ENCODE measurements at places on chromosomes 7 and 10.
A peak's percentile ranks its signal among the peaks of the same experiment; 100 is the strongest.

DNA sequence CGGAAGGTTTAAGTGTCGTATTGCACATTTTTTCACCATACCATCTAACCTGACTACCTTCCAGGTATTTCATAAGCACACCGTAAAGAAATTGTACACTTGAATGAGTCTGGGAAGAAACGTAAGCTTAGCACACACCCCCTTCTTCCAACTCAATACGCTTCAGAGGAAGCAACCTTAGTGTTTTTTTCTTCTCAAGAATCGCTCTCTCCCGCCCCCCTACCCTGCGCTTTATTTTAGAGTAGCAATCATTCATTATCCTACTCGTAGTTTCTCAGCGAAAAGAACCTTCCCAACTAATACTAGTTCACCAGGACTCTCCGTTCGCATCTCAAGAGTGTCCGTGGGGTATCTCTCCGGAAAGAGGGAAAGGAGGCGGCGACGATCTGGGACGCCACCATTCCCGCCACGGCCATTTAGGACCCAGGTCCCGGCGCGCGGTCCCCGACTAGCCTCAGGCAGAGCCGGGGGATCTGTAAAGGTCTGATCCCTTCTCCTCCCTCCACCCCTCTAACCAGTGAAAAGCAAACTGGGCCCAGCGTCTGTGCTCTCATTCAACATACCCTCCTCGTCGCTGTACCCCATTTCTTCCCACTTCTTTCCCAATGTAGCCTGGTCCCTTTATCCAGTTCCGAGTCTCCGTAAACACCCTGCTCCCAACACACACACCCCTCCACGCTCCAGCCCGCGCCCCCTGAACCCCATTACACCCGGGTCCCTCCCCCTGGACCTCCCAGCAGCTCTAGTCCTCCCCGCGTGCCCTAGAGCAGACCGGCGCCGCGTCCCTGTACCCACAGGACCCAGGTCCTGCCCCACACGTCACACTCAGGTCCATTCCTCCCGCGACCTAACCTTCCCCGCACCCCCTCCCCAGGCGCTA, 16.0 kb downstream of the MYOZ1 start:
- no peaks in the 10 kb centered on the region for H3K27me3 ChIP-seq
- H3K27ac ChIP-seq, result peak overlapping the region; percentile 98
- H3K4me3 ChIP-seq, result peak overlapping the region; percentile 99
- peaks cover 12% of the 10 kb centered on the region for H3K36me3 ChIP-seq

GRCh38 chr7:150902078-150903033, 50.0 kb downstream of the AOC1 start:
- no peak overlapping the region for H3K4me3 ChIP-seq
- no peak overlapping the region for H3K27ac ChIP-seq
- no peaks in the 10 kb centered on the region for H3K36me3 ChIP-seq
- no peak for DNase-seq
- H3K4me1 ChIP-seq, result peaks cover 20% of the 10 kb centered on the region

- H3K4me1 ChIP-seq, result peaks cover 52% of the 10 kb centered on the region
- no peak overlapping the region for H3K4me3 ChIP-seq
Measured at GRCh38 chr10:33152146-33152545, 182.3 kb downstream of the NRP1 start.

DNA sequence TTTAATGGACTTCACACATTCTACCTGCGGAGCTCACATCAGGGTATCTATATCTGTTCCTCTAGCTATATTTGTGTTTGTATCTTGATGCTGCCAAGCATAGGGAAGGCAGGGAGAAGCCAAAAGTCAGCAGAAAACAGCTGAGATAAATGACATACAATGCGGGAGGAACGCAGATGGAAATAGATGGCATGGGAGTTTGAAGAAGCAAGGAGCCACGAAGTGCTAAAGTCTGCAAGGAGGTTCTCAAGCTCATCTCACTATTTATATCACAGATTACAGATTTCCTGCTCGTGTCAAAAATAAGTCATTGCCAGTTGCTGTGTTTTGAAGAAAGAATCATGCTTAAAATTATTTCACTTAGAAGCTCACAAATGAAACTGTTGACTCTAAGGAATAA, 180.5 kb downstream of the DPP6 start:
- H3K27me3 ChIP-seq, result no peaks in the 10 kb centered on the region
- no peak overlapping the region for H3K4me3 ChIP-seq
- H3K36me3 ChIP-seq, result no peaks in the 10 kb centered on the region
- H3K4me1 ChIP-seq, result no peaks in the 10 kb centered on the region

- no peaks in the 10 kb centered on the region for H3K27me3 ChIP-seq
- no peak for DNase-seq
- no peak overlapping the region for H3K4me3 ChIP-seq
- H3K27ac ChIP-seq, result no peak overlapping the region
- H3K4me1 ChIP-seq, result no peaks in the 10 kb centered on the region
Measured at GRCh38 chr7:113289140-113289740, 170.9 kb upstream of the SMIM30 start.

DNA sequence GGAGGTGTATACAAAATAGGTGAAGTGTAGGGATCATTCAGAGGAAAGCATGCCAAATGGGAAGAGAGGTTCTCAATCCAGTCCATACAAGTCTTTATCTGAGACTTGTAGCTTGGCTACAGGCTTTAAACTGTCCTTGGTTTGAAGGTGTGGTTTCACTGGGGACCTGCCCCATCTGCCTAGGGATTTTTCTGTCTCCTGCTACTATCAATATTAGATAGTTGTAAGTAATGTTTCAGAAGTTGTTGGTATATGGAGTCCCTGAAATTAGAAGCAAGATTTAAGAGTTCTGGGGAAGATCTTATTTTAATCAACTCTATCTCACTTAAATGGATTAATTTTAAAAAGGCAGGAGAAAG, 100.9 kb downstream of the ANKRD7 start:
- no peaks in the 10 kb centered on the region for H3K4me1 ChIP-seq
- no peak overlapping the region for H3K27ac ChIP-seq
- no peak for DNase-seq
- H3K4me3 ChIP-seq, result no peak overlapping the region
- H3K27me3 ChIP-seq, result peaks cover 3% of the 10 kb centered on the region

DNA sequence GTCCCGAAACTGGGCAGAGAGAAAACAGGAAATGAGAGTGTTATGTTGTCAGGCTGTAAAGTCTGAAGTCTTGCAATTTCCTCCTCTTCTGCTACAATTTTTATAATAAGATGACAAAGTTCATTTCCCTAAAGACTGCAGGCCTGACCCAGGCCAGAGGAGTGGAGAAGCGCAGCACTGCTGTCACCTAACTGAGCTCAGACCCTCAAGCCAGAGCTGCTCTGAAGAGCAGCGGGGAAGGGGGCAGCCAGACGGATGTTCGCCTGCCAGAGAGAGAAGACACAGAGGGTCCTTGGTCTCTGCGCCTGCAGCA, 12.6 kb upstream of the AOAH start:
- H3K27ac ChIP-seq, result peak overlapping the region; percentile 84
- no peaks in the 10 kb centered on the region for H3K36me3 ChIP-seq
- peaks cover 23% of the 10 kb centered on the region for H3K4me1 ChIP-seq
- H3K27me3 ChIP-seq, result no peaks in the 10 kb centered on the region
- peak overlapping the region; percentile 45 for H3K4me3 ChIP-seq

- H3K4me3 ChIP-seq, result no peak overlapping the region
- no peak overlapping the region for H3K27ac ChIP-seq
- no peaks in the 10 kb centered on the region for H3K4me1 ChIP-seq
- no peaks in the 10 kb centered on the region for H3K36me3 ChIP-seq
- H3K27me3 ChIP-seq, result no peaks in the 10 kb centered on the region
- no peak for DNase-seq
Measured at GRCh38 chr10:66782144-66782543, 143.7 kb upstream of the LRRTM3 start.

- H3K27me3 ChIP-seq, result peaks cover 45% of the 10 kb centered on the region
- peak within 1 kb of the TSS; percentile 88 for H3K4me3 ChIP-seq
- no peak within 1 kb of the TSS for H3K27ac ChIP-seq
- H3K4me1 ChIP-seq, result peaks cover 12% of the 10 kb centered on the region
Measured at GRCh38 chr7:138981332-138982203, at the start of gene KIAA1549. Gene KIAA1549, minus strand, starts transcription at chr7:138981389. Its CDS starts 120 bp downstream, at chr7:138981269.

GRCh38 chr10:31929261-31930022, 811 bp upstream of the ARHGAP12 start:
- DNase-seq, result peak; percentile 59
- H3K4me1 ChIP-seq, result peaks cover 38% of the 10 kb centered on the region
- no peaks in the 10 kb centered on the region for H3K27me3 ChIP-seq

GRCh38 chr10:68792115-68792514, 35.2 kb upstream of the STOX1 start:
- no peak overlapping the region for H3K4me3 ChIP-seq
- H3K27me3 ChIP-seq, result no peaks in the 10 kb centered on the region
- DNase-seq, result no peak
- no peaks in the 10 kb centered on the region for H3K4me1 ChIP-seq
- peaks cover 64% of the 10 kb centered on the region for H3K36me3 ChIP-seq

GRCh38 chr7:94228223-94228622, 166.5 kb upstream of the COL1A2 start:
- peaks cover 3% of the 10 kb centered on the region for H3K27me3 ChIP-seq
- no peaks in the 10 kb centered on the region for H3K36me3 ChIP-seq
- no peak overlapping the region for H3K27ac ChIP-seq
- DNase-seq, result no peak
- no peak overlapping the region for H3K4me3 ChIP-seq

- H3K4me3 ChIP-seq, result no peak overlapping the region
- H3K27me3 ChIP-seq, result no peaks in the 10 kb centered on the region
- no peaks in the 10 kb centered on the region for H3K4me1 ChIP-seq
- H3K36me3 ChIP-seq, result no peaks in the 10 kb centered on the region
- no peak for DNase-seq
Measured at GRCh38 chr7:115135146-115135545, 213.3 kb downstream of the MDFIC start.

DNA sequence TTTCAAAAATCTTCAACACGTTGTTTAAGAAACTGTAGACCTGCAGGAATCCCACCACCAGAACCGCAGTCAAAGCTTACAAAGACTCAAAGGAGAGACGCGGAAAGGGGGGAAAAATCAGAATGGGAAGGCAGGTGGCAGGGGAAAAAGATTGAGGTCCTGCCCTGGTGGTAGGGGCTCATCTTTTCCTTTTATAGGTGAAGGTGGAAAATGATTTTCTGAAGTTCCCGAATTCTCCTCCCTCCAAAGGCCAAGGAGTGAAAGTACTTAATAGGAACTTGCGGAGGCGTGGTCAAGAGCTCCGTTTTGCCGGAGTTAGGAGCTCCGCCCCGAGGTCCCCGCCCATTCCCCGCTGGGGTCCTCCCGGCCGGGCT, 724 bp downstream of the BBIP1 start:
- peak overlapping the region; percentile 99 for H3K27ac ChIP-seq
- H3K4me3 ChIP-seq, result peak overlapping the region; percentile 99
- DNase-seq, result no peak
- no peaks in the 10 kb centered on the region for H3K27me3 ChIP-seq

DNA sequence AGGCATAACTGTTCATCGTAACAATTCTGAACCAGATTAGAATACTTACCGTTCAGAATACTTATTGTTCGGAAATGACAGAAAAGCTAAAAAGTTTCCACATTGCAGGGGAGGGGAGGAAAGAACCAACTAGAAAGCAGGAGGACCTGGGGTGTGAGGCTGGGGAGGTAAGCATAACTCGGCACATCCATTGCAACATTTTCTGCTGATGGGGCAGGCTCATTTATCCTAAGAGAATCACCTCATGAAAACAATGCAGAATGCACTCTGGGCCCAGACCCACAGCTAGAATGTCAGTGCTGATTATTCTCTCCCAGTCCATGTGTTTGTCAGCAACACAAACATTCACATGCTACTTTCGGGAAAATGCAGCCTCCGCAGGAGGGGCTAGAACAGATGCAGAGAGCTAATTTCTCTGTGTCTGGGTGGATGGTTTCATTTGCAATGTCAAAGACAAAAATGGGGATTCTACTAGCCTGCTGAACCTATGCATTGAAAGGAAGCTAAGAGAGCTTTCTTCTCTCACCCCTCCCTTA, 9.6 kb downstream of the DNMBP start:
- no peak for DNase-seq
- no peak overlapping the region for H3K27ac ChIP-seq
- no peak overlapping the region for H3K4me3 ChIP-seq
- H3K36me3 ChIP-seq, result peaks cover 13% of the 10 kb centered on the region

GRCh38 chr7:95088536-95089215, 181.3 kb downstream of the PPP1R9A start:
- H3K4me3 ChIP-seq, result no peak overlapping the region
- DNase-seq, result no peak
- H3K27ac ChIP-seq, result no peak overlapping the region
- H3K27me3 ChIP-seq, result no peaks in the 10 kb centered on the region

GRCh38 chr7:76016191-76016947, 22.0 kb upstream of the TMEM120A start:
- no peaks in the 10 kb centered on the region for H3K27me3 ChIP-seq
- H3K4me1 ChIP-seq, result peaks cover 18% of the 10 kb centered on the region
- H3K4me3 ChIP-seq, result no peak overlapping the region
- H3K27ac ChIP-seq, result no peak overlapping the region
- H3K36me3 ChIP-seq, result peaks cover 44% of the 10 kb centered on the region

DNA sequence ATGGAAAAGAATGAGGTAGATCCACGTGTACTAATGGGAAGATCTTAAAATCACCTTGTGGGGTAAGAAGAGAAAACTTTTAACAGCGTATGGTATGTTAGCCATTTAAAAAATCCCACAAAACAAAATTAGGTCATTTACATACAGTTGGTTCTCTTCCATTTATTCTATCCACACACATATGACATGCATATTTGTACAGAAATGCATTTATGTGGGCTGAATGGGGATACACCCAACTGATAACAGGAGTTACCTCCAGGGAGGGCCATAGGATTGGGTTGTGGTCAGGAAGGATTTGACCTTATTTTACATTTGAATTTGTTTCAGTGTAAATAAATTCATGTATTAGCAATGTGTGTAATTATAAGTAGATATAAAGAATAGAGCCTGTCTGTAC, 71.5 kb downstream of the MCMBP start:
- H3K4me1 ChIP-seq, result peaks cover 21% of the 10 kb centered on the region
- DNase-seq, result no peak
- H3K27me3 ChIP-seq, result no peaks in the 10 kb centered on the region
- H3K27ac ChIP-seq, result no peak overlapping the region
- H3K36me3 ChIP-seq, result peaks cover 59% of the 10 kb centered on the region

- H3K27ac ChIP-seq, result no peak within 1 kb of the TSS
- DNase-seq, result no peak
- no peaks in the 10 kb centered on the region for H3K4me1 ChIP-seq
- no peaks in the 10 kb centered on the region for H3K36me3 ChIP-seq
Measured at GRCh38 chr7:138700857-138701536, at the start of gene SVOPL. Gene SVOPL, minus strand, starts transcription at chr7:138701362. Its CDS starts 22,317 bp downstream, at chr7:138679045.

- no peak for DNase-seq
- H3K27me3 ChIP-seq, result peaks cover 25% of the 10 kb centered on the region
- no peak overlapping the region for H3K27ac ChIP-seq
- no peak overlapping the region for H3K4me3 ChIP-seq
- no peaks in the 10 kb centered on the region for H3K36me3 ChIP-seq
Measured at GRCh38 chr10:1561731-1562337, 175.5 kb downstream of the ADARB2 start.

GRCh38 chr10:99555371-99555770, 22.6 kb downstream of the NKX2-3 start:
- no peaks in the 10 kb centered on the region for H3K36me3 ChIP-seq
- peaks cover 37% of the 10 kb centered on the region for H3K27me3 ChIP-seq
- no peak for DNase-seq
- H3K4me3 ChIP-seq, result no peak overlapping the region

- DNase-seq, result no peak
- H3K27ac ChIP-seq, result peak overlapping the region; percentile 4
- no peaks in the 10 kb centered on the region for H3K36me3 ChIP-seq
- H3K4me3 ChIP-seq, result no peak overlapping the region
- peaks cover 42% of the 10 kb centered on the region for H3K4me1 ChIP-seq
- H3K27me3 ChIP-seq, result no peaks in the 10 kb centered on the region
Measured at GRCh38 chr7:116139807-116140206, 70.5 kb upstream of the TES start.
